ENCODE measurements at places on chromosomes 13 and 19.

DNA sequence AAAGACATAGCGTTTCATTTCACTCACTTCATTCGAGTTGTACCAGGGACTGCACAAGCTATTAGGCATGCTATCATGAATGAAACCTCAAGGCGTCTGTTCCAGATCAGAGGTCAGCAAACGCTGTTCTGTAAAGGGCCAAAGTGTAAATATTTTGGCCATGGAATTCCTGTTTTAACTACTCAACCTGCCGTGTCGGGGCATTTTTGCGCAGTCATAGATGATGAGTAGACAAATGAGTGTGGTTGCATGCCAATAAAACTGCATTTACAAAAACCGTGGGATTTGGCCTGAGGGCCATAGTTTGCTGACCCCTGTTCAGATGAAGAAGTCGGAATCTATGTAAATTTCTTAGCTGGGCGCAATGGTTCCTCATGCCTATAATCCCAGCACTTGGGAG lies 6.5 kb downstream of the INSR start:
- DNase-seq, result no peak

GRCh38 chr13:86974995-86975328 lies 696.2 kb upstream of the SLITRK5 start:
- no peak for DNase-seq

GRCh38 chr13:92187378-92187989 lies 789.1 kb downstream of the GPC5 start:
- no peak for DNase-seq

- DNase-seq, result no peak
Measured at GRCh38 chr13:50075619-50076097, 60.4 kb downstream of the KCNRG start.

DNA sequence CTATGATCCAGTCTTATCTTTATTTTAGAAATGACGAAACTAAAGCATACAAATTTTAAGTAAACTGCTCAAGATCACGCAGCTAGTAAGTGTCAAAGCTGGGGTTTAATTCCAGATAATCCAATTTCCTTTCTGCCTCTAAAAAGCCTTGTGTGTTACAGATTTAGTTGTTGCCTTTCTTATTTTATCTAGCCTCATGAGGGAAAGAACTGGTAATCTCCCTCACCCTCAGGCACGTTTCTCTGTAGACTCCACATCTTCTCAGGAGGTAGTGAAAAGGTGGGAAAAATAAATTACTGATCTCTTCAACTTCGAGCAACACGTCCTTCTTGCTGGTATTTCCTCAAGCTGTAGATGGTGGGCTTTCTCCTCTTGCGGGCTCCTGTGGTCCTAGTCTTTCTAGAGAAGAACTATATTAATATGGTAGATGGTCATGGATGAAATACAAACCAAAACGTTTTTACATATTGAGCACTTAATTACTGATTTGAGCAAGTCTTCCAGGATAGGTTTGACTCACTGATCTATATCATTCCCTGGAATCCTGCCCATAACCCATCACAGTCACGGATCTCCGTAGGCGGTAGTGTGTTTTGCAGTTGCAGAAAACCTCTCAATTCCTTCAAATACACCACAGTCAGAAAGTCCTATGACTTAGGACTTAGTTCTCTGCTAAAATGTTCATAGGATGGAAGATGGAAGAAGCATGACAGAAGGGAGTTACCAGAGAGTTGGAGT lies 519.5 kb downstream of the DCT start:
- DNase-seq, result no peak

Measured in left hindlimb (tissue), 1 donor.